ENCODE measurements at places on chromosomes 7 and 10.

- no peak for DNase-seq
Observed at GRCh38 chr7:101060992-101061391, 24.3 kb upstream of the TRIM56 start.

DNA sequence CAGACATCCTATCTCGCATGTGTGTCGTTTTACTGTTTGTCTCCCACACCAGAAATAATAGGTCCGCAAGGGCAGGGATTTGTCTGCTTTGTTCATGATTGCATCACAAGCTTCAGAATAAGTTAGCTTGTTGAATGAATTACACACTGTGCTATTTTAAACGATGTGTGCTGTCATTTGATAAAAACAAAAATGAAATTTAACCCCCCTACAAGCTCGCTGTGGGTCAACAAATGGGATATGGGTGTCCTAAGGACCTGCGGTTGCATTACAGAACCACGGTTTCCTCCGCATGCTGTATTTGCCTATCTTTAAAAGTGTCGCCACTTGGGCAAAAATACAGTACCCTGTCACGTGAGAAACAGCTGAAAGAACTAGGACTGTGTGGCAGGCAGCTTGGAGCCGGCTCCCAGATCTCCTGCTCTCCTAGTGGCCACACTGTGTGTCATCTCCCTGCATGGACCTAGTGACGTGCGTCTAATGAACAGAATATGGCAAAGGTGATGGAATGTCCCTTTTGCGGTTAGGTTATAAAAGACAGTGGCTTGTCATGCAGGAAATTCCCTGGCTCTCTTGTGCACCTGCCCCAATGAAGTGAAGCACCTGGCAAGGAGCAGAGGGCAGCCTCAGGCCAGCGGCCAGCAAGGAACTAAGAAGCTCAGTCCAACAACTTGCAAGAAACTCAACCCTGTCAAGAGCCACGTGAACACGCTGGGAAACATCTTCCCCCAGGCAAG, 32.9 kb upstream of the CRYGN start:
- DNase-seq: no peak

DNA sequence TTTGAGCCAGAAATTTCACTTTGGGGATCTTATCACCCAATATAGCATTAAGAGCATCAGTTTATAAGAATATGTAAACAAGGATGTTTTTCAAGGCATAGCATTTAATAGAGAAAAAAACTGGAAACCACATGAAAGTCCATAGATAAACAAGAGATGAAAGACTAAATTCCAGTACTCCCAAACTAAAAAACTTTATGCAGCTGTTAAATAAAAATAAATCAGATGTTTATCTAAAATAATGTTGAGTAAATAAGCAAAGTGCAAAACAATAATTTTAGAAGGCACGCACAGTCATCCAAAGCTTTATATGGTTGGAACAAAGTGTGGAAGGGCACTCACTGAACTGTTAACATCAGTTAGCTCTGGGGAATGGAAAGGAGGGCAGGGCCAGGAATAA, 21.0 kb downstream of the RNLS start:
- no peak for DNase-seq

DNA sequence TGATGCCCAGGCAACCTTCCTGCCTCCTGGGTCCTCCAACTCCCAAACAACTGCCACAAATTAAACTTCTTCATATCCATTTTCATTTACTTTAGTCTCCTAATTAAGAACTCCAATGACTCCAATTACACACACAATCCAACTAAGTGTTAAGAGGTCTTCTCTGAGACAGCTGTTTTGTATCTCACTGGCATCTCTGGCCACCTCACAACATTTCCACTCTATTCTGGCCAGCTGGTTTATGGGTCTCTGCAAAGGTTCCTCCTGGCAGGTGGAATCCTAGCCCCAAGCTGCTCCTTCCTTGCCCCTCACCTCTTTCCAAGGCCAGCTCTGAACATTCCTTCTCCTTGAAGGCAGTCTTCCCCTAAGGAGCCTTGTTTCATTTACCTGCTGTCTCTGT, 123.1 kb upstream of the HPS1 start:
- no peak for DNase-seq

- DNase-seq: no peak
Observed at GRCh38 chr10:52923520-52923919, 150.9 kb upstream of the MBL2 start.

DNA sequence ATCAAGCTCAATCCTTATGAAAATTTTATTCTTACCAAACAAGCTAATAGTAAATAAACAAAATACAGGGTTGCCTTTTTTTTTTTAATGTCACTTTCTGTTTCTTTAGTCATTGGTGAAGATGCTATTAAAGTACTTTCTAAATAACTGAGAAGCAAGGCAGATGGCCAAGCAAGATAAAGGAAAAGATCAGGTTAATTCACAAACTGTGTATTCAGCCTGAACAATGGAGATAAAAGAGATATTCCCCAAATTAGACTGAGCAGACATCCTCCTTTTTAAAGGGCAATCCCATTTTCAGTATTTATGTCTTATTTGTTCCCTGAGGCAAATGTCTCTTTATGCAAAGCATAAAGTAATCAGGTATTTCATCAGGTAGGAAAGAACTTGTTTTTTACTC, 23.1 kb upstream of the XRCC2 start:
- DNase-seq: no peak

DNA sequence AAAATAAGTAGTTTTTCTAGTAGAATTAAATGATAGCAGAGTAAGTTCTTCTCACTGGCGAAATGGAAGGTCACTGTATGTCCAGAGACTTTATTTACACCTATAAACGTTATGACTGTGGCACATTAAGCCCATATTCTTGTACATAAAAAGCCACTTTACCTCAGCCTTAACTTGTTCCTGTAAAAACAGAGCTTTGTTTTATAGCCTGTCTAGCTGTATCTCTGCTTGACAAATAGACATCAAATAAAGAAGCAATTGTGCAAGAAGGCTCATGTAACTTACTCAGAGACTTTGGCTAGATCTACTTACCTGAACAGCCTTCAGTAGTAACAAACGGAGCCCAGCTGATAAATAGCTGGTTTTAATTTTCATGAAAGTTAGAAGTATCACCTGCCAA, 324.1 kb upstream of the BMPER start:
- DNase-seq: no peak

GRCh38 chr10:38605153-38605661, 511.1 kb downstream of the ZNF37A start:
- no peak for DNase-seq

- no peak for DNase-seq
Observed at GRCh38 chr7:130276796-130277762, 10.4 kb downstream of the CPA2 start.

DNA sequence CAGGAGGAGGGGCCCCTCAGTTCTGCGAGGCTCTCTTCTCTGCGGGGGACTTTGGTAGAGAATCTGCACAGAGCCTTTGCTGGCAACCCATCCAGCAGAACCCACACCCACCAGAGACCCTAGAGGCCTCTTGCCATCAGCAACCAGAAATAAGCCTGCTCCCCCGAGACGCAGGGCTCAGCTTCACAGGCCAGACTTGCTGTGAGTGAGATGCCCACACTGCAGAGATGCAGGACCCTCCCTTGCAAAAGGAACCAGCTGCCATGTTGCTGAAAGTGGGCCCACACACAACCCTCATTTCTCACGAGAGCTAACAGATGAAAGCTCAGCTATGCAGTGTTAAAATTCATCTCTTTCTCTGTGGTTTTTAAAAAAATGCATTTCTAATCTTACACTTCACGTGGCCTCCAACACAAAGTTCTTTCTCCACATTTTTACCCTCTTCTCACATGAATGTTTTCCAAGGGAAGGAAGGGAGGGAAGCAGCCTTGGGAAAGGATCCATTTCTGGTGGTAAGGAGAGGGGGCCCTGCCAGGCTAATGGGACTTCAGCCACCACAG, 171.6 kb downstream of the CCDC3 start:
- DNase-seq: no peak

DNA sequence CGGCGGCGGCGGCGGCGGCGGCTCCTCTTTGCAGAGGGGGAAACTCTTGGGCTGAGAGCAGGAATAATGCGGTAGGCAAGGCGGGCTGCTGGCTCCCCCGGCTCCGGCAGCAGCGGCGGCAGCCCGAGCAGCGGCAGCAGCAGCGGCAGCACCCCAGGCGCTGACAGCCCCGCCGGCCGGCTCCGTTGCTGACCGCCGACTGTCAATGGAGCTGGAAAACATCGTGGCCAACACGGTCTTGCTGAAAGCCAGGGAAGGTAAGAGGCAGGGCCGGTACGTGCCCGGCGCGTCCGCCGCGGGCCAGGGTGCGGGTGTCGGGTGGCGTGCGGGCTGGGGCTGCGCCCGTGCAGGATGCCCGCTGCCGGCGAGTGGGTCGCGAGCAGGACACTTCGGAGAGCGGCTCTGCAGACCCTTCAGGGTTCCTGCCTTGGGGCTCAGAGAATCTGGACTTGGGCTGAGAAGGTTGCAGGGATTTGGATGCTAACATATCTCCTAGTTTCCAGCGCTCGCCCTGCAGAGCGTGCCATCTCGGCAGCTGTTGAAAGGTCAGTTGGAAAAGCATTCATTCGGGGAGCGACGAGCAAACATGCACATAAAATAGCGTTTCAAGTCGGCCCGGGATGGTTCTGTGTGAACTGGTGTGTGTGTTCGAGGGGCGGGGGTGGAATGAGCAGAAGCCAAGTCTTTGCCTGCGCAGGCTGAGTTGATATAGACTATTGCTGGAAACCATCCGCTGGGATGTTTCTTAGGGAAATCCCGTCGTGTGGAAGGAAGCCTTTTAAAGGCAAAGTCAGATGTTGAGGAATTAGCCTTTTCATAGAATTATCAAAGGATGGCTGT, 562 bp downstream of the GRK5 start:
- DNase-seq: no peak

DNA sequence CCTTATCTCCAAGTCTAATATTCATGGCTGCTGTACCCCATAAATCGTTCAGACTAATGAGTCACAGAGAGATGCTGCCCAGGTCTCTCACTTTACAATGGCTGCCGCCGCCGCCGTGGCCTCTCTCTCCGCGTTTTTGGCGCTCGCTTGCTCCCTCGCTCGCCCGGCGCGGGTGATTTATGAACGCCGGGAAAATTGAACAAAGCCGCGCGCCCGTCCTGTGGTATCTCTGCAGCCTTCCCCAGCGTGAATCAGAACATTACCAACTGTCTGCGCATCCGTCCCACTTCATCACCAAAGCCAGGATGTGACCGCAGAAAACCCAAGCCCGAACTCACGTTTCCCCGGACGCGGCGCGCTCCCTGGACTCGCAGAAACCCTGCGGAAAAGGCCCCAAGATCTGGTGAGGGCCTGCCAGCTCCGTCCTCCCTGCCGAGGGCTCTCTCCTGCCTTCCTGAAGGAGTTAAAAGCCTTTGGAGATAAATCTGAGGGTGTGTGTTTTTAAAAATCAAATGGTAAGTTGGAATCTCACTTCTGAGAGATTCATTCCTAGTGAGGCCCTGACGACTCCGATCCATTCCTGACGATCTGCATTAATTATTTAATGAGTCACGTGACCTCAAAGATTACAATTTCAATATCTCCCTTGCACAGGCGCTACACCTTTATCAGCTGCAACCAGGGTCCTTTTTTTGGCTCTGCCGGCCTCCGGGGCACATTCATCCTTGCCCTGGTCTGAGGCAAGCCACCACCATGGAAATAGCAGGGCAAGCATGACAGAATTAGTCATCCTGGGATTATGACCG, 6.3 kb downstream of the HOXA4 start:
- no peak for DNase-seq

GRCh38 chr7:126026421-126027088, 1096.9 kb upstream of the POT1 start:
- no peak for DNase-seq

GRCh38 chr10:121854809-121855445, 72.9 kb downstream of the ATE1 start:
- DNase-seq: no peak

- no peak for DNase-seq
Observed at GRCh38 chr10:101878869-101879268, 35.3 kb upstream of the KCNIP2 start.

GRCh38 chr7:28155964-28156363, 24.6 kb downstream of the JAZF1 start:
- no peak for DNase-seq

DNA sequence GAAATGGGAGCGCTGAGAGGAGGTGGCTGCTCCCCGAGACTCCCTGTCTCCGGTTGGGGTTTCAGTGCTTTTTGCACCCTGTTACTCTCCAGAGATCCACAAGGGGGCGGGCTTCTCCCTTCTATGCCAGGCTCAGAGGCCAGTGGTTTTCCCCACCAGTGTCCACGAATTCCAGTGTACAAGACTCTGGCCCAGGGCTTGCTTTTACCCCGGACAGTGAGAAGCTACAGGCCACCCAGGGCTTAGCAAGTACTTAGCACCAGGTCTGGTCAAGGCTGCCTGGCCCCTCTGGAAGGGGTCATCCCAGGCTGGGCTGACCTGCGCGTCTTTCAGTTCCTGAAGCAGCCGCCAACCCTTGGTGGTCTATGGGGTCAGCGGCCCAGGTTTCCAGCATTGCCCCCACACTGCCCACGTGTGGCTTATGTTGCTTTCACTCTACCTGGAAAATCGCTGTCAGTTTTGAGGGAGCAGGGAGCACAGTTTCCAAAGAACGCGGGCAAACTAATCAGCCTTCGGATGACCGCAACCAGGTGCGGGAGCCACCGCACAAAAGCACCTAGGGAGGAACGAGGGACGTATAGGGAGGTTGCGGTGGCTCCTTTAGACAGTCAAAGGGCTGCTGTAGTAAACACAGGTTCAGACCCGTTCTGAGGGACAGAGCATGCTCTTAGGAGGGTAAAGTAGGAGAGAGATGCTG, 6.8 kb downstream of the CYP26A1 start:
- DNase-seq: no peak

- no peak for DNase-seq
Observed at GRCh38 chr7:44693641-44694313, 54.9 kb upstream of the ZMIZ2 start.

- DNase-seq: no peak
Observed at GRCh38 chr10:64813391-64813790, 1292.2 kb downstream of the REEP3 start.

DNA sequence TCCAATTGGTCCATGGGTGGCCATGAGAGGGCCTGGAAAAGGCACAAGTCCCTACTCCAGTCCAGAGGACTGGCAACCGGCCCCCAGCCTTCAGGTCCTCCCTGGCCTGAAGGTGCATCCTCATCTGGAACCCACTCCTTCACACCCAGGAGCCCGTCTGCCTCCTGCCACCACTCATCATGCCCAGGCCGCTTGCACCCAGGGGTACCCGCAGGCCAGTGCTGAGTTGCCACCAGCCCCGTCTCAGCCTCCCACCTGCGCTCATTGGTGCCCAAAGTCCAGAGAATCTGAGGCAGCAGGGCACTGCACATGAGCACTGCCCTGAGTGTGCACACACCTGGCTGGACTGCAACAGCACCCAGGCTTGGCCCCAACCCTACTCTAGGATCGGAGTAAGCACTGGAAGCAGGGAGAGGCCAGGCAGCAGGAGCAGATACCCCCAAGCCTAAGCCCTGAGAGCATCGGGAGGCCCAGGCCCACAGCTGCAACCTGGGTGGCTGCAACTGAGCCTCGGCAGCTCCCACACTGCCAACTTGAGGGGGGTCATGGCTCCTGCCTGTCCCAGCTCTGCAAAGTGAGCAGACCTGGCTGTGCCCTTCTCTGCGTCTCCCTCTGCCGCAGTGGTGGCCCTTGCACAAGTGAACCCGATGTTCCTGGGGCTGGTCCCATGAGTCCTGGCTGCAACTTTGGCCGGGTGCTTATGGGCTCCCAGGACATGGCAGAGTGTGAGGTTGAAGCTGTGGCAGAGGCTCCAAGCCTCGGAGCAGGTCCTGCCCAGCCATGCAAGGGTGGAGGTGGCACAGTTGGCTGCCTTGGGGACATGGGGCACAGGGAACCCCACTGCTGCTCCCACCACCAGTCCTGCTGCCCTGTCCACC, 44.3 kb downstream of the TCERG1L start:
- no peak for DNase-seq
